ENCODE measurements at places on chromosomes 1 and 21. TPM values are rescaled to one million over a fixed set of nuclear protein-coding genes. Genes with fewer than 3 reads are reported as not detected.

The ITPKB gene
- 4.9 TPM for polyA plus RNA-seq

The C1orf94 gene
- polyA plus RNA-seq, result 0.05 TPM

GRCh38 chr1:161044535-161044907, 1.3 kb downstream of the USF1 start:
- H3K27me3 ChIP-seq, result no peaks in the 10 kb centered on the region
- H3K4me3 ChIP-seq, result peak overlapping the region; percentile 66
- peaks cover 19% of the 10 kb centered on the region for H3K36me3 ChIP-seq
- DNase-seq, result no peak

DNA sequence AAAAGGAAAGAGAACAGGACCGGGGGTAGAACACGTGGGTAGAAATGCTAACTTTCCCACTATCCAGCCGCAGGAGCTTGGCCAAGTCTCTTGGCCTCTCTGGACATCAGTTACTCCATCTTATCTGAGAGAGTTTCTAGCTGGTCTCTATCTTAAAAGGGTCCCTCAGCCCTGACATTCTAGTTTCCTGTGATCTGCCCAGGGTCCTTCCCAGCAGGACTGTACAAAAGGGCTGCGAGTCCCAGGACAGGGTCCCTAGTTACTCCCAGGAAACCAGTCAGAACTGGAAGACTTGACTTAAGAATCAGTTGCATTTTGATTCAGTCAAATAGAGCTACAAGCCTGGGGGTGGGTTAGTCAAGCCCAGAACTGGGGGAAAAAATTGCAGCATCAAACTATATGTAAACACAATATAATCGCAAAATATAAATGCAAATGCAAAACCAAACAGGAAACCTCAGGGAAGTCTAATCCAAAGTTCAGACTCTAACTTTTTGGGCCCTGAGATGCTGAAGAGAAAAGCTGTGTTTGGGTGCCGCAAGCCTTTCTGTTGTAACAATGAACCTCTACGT, 2.9 kb downstream of the ASAP3 start:
- H3K4me3 ChIP-seq, result no peak overlapping the region
- H3K4me1 ChIP-seq, result peaks cover 9% of the 10 kb centered on the region
- H3K27me3 ChIP-seq, result no peaks in the 10 kb centered on the region
- no peaks in the 10 kb centered on the region for H3K36me3 ChIP-seq

GRCh38 chr1:109138358-109138757, 24.4 kb downstream of the ELAPOR1 start:
- no peak overlapping the region for H3K27ac ChIP-seq

- no peaks in the 10 kb centered on the region for H3K27me3 ChIP-seq
- no peaks in the 10 kb centered on the region for H3K36me3 ChIP-seq
- no peak overlapping the region for H3K4me3 ChIP-seq
- peaks cover 13% of the 10 kb centered on the region for H3K4me1 ChIP-seq
These were observed 6.3 kb upstream of the IL20 start for GRCh38 chr1:206859082-206859521.

- H3K27me3 ChIP-seq, result no peaks in the 10 kb centered on the region
- no peak overlapping the region for H3K27ac ChIP-seq
- H3K36me3 ChIP-seq, result no peaks in the 10 kb centered on the region
- no peak for DNase-seq
These were observed 12.7 kb downstream of the PRRX1 start for GRCh38 chr1:170676628-170677027.

DNA sequence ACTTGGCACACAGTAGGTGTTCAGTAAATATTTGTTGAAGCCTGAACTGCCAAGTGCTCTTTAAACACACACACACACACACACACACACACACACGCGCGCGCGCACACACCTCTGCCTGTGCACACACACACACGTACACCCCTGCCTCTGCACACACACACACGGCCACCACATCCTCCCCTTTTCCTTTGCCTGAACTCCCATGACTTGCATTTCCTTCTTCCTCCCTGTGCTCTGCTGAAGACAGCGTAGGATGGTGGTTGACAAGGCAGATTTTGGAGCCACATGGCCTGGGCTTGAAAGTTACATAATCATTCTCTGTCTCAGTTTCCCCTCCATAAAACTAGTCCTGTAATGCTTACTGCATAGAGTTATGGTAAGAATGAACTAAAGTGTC, 712.3 kb downstream of the PTPRU start:
- H3K27me3 ChIP-seq, result peaks cover 32% of the 10 kb centered on the region
- no peaks in the 10 kb centered on the region for H3K36me3 ChIP-seq
- H3K4me1 ChIP-seq, result no peaks in the 10 kb centered on the region
- H3K4me3 ChIP-seq, result no peak overlapping the region
- H3K27ac ChIP-seq, result no peak overlapping the region

DNA sequence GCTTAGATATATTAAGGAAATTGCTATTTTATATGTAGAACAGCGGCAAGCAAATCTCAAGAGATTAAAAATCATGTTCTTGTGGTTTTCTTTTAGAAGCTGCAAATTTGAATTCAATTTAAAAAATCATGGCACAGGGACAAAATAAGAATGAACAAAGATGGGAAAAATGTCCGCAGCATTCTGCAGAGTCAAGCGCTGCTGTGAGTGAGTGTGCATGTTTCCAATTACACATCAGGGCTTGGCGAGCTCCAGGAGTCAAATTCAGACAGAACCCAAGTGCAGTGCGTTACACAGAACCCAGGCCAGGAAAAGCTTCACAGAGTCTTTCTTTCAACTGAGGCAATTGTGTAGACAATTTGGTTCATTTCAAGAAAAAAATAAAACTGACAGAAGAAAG, 33.3 kb upstream of the ERG start:
- no peaks in the 10 kb centered on the region for H3K4me1 ChIP-seq
- no peak for DNase-seq
- no peaks in the 10 kb centered on the region for H3K36me3 ChIP-seq
- H3K27me3 ChIP-seq, result no peaks in the 10 kb centered on the region

Measured in keratinocyte (primary cell).